Stimulated activated CD4-positive, alpha-beta T cell treated with anti-CD3 and anti-CD28 coated beads, Interleukin-1b, Interleukin-23, amount 100 ng/mL, for 48 hours (primary cell): ENCODE measurements at places on chromosomes 2 and 18.

DNA sequence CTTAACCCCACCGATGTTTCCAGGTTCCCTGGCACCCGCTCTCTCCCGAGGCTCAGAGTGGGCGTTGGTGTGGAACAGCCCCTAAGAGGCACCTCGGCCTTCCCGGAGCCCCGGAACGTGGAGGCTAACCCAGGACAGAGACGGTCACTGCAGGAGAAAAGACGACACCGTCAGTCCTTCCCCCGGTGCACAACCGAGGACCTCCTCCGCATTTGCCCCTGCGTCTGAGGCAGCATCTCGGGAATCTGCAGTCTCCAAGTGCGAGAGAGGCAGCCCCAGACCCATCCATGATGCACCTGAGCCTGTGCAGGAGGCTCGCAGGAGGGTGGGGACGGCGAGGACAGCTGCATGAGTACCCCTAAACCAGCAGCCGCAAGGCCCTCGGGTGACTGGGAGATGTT lies 204.9 kb upstream of the SALL3 start:
- no peak for DNase-seq

GRCh38 chr18:51980101-51980500 lies 359.9 kb upstream of the DCC start:
- DNase-seq = no peak

DNA sequence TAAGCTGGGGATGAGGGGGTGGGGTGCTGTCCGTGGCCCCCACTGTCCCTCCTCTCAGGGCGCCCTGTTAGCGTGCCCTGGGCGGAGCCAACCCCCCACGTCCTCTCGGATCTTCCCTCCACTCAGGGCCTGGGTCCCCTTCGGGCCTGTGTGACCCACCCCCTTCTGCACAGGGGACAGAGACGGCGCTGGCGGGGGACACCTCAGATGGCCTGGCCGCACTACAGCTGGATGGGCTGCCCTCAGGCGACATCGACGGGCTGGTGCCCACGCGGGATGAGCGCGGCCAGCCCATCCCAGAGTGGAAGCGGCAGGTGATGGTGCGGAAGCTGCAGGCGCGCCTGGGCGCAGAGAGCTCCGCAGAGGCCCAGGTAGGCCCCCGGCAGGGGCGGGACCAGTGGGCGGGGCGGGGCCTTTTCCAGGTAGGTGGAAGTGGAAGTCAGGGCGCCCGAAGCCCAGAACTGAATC lies 9.9 kb upstream of the KLHL30 start:
- DNase-seq = no peak

DNA sequence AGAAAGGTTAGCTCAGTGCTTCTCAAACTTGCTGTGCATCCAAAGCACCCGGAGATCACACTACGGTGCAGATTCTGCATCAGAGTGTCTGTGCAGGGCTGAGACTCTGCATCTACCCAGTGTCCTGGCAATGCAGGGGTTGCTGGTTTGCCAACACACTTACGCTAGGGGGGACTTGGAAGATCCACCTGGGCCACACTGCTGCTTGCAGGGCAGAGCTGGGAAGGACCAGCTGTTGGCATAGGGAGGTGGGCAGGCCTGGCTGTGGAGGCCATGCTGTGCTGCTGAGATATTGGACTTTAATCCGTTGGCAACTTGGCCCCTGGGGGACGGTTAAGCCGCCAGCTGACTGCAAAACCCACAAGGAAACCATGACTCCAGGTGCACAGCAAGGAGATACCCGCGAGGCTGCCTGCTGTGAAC lies 397.6 kb upstream of the HS6ST1 start:
- no peak for DNase-seq

DNA sequence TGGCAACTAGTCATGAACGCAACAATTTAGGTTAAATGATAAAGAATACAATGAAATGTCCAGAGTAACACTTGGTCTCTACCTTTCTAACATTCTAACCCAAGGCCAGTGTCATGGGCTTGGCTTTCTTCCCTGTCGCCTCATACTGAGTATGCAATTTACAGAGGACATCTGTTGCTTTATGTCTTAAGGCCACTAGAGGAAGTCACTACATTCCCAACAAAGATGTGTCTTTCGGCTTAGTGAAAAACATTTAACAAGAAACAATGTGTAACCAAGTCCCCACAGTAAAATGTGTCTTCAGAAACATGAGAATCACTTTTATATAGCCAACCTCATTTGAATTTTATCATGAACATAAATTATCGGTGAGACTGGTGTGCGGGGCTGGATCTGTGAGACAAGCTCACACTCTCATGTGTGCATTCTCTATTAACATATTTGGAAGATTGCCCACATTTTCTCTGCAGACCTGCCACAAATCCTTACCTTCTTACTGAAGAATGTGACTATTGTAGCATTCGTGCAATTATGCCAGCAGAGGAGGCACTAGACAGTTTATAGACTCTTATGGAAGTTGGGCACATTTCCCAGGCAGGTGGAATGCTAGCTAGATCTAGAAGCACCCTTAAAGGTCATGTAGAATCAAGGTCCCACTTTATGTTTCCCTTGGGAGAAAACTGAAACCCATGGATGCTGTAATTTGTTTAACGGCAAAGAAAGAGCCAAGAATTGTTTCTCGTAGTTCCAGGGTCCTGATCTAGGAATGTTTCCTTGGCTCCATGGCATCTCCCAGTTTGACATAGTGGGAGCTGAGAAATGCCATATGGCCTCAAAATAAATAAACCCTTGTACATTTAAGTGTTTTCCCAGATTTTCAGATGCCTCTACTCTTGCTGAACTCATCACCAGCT lies 101.8 kb downstream of the CD226 start:
- DNase-seq = no peak

DNA sequence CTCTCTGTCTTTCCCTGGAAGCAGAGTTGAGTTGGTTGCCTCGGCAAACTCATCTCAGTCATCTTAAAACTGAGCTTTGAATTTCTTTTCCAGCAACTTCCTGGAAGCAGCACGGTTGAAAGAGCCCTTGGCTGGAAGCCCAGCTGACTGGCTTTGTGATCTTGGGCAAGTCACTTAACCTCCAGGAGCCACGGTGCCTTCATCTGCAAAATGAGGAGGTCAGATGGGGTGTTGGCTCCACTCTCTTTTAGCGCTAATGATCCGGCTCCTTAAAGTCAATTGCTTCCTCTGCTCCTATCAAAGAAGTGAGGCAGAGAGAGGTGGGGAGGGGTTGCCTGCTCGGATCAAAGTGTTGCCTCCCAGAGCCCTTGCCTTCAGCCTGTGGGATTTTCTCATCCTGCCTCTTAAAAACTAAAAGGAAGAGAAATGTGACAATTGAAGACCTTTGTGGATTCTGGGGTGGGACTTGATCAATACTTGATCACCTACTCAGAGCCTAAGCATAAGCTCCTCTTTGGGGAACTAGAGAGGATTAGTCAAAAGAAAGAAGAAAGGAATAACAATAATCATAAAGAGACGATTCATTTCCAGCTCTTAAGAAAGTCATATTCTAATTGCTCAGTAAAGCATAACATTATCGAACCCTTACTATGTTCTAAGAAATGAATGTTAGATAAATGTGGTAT lies 86.6 kb downstream of the MYCN start:
- DNase-seq = no peak

- no peak for DNase-seq
Measured at GRCh38 chr2:113304702-113305101, 26.0 kb upstream of the PAX8 start.

- no peak for DNase-seq
Measured at GRCh38 chr2:86577817-86578456, 14.7 kb upstream of the CHMP3 start.

DNA sequence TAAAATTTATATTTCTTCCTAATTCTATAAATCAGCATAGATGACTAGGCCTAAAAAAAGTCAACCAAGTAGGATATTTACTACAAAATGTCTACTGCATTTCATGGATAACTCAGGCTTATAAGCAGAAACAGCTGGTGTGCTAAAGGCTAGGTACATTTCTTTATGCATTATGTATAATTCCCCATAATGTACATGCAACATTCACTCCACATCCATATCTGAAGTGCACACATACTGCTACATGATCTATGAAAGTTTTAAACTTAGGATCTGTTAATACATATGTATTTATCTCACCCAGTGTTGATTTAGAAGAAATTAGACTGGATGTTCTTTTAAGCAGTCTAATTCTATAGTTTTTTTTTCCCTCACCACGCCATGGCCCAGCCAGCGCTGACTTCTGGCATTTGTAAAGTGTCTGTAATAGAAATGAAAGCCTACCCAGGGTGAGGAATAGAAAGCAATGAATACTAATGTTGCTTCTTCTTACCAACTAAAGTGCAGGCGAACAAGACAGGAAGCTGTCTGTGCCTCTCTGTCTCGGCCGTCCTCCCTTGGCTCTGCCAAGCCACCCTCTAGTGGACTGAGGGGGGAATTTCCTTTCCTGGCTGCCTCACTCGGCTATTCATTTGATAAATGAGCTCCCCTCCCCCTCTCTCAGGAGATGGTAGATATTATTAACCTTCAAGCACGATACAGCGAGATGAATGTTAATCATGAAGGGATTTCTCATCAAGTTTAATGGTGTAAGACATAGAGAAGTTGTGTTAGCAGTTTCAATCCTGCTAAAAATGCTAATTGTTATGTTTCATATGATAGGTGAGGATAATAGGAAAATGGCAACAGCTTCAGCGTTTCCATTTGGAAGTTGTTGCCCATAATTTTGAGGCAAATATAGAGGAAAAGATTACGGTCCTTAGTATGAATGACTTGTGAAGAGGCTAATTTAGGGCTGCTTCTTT lies 384.5 kb downstream of the MTX2 start:
- DNase-seq = peak; percentile 34

DNA sequence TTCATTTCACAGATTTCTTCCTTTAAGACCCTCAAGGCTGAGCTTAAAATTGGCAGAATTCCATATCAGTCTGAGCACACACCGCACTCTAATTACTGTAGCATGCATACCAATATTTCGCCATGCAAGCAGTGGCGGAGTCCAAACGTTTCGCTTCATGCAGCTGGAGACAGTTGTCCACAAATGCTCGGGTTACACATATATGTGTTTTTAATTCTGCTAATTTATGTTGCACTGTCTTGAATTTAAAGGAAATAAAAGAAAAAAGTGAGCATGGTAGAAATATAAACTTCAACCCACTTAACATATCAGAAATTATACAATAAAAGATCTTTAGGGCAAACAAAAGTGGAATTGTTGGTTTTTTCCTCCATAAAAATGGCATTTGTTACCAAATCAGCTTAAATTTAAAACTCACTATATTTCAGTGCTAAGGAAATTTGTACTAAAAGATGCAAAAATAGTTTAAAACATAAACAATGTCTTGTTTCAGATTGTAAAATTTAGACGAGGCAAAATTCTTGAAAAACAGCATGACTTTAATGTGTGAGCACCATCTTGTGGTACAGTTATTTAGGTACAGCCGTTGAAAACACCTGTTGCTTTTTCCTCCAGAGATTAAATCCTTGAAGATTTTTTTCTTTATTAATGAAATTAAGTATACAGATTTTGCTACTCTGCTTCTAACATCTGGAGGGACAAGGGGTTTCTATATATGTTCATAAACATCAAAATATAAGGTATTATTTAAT lies 24.1 kb upstream of the KANSL1L start:
- no peak for DNase-seq
